Lower lobe of right lung (tissue), 2 donors: ENCODE measurements at places on chromosomes 12 and 14. TPM values are rescaled to one million over a fixed set of nuclear protein-coding genes. Genes with fewer than 3 reads are reported as not detected.

- DNase-seq: no peak
These were observed 7.0 kb upstream of the CEBPE start for GRCh38 chr14:23125933-23126524.

- DNase-seq: no peak
These were observed 57.3 kb downstream of the MAX start for GRCh38 chr14:65045006-65045405.

GRCh38 chr14:95515080-95515489 lies 1.4 kb downstream of the SYNE3 start:
- peak; percentile 63 for DNase-seq

DNA sequence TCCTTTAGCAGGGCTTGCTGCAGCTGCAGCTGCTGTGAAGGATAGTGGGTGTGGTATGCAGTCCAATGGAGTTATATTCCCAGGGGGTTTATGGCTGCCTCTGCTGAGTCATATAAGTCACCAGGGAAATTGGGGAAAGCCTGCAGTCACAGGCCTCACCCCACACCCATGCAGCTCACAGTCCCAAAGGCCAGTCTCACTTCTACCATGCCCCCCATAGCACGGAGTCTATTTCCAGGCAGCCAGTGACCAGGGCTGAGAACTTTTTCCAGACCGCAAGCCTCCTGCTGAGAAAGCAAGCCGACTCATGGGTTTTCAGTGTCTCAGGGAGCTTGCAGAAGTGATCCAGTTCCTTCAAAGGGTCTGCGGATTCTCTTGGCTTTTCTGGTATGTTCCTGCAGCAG lies 322.4 kb upstream of the CLEC14A start:
- no peak for DNase-seq

GRCh38 chr12:69816082-69816481 lies 8.9 kb upstream of the MYRFL start:
- DNase-seq: no peak

GRCh38 chr12:78442454-78442801 lies 422.1 kb upstream of the SYT1 start:
- no peak for DNase-seq

GRCh38 chr12:107903341-107904061 lies 129.0 kb downstream of the ASCL4 start:
- DNase-seq: peak; percentile 84

Gene AJUBA
- 28.7 TPM for total RNA-seq
